ENCODE measurements at places on chromosomes 2 and 18. TPM values are rescaled to one million over a fixed set of nuclear protein-coding genes. Genes with fewer than 3 reads are reported as not detected.

NXPH2 gene
- total RNA-seq: 14.5 TPM

AQP12A gene
- not detected for total RNA-seq

DSG4 gene
- not detected for total RNA-seq

- H3K27me3 ChIP-seq: no peaks in the 10 kb centered on the region
- H3K4me3 ChIP-seq: no peak overlapping the region
- peaks cover 5% of the 10 kb centered on the region for H3K4me1 ChIP-seq
- H3K36me3 ChIP-seq: no peaks in the 10 kb centered on the region
These were observed 141.0 kb downstream of the UXS1 start for GRCh38 chr2:106053116-106053515.
